ENCODE measurements at places on chromosomes 7 and 10.
A peak's percentile ranks its signal among the peaks of the same experiment; 100 is the strongest.

- no peak for DNase-seq
Observed at GRCh38 chr10:120367341-120367740, 89.7 kb upstream of the PLPP4 start.

- DNase-seq, result no peak
Observed at GRCh38 chr7:44102846-44103565, 1.1 kb upstream of the AEBP1 start.

DNA sequence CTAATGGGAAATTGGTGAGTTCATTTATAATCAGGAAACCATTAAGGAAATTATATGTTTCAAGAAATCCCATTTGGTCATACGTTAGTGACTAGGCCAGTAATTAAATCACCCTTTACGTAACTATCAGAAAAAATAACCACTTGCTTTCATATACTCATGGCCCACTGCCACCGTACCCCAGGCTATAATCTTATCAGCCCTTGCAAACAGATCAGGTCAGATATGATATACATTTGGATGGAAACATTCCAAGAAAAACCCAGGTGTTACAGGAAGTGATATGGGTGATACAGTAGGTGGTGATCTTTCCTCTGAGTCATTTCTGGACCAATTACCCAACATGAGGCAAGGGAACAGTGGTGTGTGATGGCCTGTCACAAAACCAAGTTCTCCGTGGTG lies 481.0 kb upstream of the SEMA3A start:
- no peak for DNase-seq

DNA sequence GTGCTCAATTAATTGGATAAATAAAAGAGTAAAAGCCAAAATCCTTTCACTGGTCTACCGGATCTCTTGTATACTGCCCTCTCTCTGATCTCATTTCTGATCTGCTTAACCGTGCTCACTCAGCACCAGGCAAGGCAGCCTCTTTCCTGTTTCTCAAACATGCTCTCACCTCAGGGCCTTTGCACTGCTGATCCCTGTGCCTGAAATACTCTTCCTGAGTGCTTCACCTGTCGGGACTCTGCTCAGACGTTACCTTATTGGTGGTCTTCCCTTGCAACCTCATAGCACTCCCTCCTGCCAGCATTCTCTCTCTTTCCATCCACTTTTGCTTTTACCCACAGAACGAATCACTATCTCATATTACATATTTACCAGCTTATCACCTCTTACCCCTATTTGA lies 55.6 kb downstream of the NPY start:
- no peak for DNase-seq

GRCh38 chr10:132770061-132771021 lies 15.6 kb downstream of the NKX6-2 start:
- DNase-seq, result no peak

DNA sequence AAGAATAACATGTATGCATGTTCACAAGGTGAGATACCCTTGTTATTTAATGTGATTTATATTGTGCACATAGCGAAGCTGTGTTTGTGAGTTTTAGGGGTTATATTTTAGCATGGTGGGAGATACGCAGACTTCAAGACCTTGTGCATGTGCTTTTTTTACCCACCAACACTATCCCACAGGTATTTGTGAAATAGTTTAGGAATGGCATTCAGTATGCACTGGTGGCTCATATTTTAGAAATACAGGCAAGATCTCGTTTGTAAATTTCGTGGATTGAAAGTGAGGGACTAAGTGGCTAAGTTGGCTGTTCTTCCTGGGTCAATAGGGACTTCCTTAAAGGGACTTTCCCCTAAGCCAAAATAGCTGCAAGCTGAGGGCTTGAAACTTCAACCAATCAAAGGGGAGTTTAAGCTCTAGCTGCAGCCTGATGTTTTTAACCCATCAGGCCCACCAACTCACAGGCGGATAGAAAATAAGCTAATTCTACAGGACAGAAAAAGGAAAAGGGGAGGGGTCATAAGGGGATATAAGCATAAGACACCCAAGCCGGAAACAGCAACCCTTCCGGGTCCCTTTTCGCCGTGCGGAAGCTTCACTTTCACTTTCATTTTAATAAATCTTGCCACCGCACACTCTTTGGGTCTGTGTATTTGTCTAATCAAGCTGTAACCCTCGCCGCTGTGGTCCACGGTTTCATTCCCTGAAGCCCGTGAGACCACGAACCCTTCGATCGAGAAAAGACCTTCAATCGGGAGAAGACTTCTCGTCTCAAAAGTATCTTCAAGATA lies 291.0 kb downstream of the GPR158 start:
- peak; percentile 68 for DNase-seq

GRCh38 chr7:87566311-87566900 lies 34.3 kb downstream of the ABCB1 start:
- no peak for DNase-seq

- DNase-seq, result no peak
Observed at GRCh38 chr10:46294641-46295220, 7.9 kb downstream of the ANTXRL start.

- DNase-seq, result no peak
Observed at GRCh38 chr10:44780426-44780825, 130.7 kb upstream of the TMEM72 start.

DNA sequence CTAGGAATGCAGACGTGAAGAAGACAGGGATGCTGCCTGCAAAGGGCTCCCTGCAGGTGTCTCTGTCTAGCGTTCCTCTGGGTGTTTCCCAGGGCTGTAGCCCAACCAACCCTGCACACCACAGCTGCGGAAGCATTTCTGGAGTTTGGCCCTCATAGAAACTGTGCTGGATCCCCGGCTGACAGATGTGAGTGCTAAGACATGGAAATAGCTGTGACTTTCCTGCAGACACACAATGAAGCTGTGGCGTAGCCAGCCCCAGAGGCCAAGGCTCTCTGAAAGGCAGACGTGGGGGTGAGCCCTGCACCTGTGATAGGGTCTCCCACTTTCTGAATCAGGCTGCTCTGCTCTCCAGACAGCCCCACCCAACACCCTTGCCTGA lies 44.8 kb downstream of the ADCYAP1R1 start:
- no peak for DNase-seq

DNA sequence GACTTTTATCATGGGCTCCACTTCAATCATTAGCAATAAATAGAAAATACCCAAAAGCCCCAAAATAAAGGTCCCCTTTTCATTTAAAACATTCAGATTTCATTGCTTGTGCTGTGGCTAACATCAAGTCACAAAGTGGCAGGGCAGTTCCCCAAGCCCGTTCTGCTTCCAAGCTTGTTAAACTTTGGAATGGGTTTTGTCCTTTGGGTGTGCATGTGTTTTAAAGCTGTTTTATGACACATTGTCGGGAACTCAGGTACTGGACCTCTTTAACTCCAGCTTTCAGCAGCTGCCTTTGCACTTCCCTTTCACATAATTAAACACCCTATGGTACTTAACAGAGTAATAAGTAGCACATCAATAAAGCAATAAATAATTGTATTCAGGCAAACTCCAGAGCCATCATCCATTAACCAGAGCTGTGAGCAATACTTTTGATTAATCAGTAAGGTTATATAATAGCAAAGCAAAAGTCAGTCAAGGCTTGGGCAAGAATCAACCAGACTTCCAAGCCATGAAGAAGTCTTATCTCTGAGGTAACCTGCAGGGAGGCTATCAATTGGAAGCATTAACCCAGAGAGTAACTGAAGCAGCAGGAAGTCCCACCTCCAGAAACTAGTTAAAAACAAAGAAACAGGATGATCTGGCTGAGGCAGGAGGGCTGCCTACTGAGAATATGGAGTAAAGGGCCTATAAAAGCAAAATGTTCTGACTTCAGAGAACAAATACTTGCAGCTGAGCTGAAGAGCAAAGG lies 56.1 kb upstream of the ARID5B start:
- no peak for DNase-seq

DNA sequence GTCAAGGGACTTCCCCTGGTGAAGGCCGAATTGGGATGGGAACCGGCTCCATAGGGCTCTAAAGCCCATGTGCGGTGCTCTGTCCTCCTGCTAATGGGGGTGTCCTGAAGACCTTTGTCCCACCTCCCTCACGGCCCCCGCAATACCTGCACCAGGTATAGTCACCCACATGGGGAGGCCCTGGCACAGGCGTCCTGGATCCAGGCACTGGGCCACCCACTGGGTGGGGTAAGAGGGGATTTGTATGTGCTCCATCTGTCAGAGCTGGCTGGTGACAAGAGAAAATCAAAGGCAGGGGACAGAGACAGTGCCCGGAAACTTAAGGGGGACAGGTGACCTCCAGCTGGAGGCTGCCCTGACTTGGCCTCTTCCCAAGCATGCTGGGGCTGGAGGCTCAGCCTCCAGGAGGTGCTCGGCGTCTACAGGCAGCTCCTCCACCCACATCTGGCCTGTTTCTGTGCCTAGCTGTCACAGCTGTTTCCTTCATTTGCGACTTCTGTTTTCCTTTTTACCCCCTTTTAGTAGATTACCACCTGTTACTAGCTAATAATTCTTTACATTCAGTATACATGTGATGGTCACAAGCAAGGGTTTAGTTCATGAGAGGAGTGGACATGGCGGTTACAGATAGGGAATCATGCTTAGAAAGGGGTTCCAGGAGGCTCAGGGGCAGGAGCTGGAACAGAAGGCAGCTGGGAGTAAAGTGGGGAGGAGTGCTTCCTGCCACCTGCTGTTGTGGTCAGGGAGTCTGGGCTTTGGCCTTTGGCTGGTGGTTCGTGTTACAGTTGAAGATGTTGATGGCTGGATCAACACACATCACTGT lies 2.3 kb upstream of the CUZD1 start:
- DNase-seq, result peak; percentile 31

GRCh38 chr7:47931005-47932004 lies 17.0 kb downstream of the PKD1L1 start:
- no peak for DNase-seq

- no peak for DNase-seq
Observed at GRCh38 chr10:98659951-98660350, 213.2 kb upstream of the HPS1 start.

DNA sequence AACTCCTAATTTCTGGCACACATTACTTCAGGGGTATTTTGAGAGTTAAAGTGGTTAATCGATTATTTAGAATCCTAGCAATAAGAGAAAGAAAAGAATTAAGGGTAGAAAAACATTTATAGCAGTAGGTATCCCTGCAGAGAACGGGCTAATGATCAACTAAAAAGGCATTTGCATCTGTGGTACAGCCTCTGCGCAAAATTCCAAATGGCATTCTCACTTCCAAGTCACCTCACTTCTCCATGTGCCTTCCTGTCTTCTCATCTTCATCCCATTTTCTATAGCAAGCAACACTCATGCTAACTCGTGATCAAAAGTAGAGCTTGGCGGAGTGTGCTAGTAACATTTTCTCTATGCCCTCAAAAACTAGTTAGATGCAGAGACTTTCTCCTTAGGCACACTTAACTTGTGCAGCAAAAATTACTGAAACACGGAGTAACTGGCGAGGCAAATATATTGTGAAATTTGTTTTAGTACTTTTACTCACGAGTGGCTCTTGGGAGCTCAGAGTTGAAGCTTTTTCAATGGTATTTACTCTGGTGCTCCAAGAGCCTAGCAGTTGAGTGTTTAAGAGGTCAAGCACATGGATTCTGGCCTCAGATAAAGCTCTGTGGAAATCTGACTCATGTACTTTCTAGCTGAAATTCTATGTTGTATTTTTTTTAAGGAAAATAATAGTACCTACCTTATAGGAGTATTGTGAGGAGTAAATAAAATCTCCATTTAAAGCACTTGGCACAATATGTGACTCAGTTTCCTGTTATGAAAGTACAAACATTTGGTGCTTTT lies 65.1 kb downstream of the MET start:
- DNase-seq, result no peak

GRCh38 chr10:36888925-36889573 lies 236.3 kb upstream of the ANKRD30A start:
- DNase-seq, result peak; percentile 54

DNA sequence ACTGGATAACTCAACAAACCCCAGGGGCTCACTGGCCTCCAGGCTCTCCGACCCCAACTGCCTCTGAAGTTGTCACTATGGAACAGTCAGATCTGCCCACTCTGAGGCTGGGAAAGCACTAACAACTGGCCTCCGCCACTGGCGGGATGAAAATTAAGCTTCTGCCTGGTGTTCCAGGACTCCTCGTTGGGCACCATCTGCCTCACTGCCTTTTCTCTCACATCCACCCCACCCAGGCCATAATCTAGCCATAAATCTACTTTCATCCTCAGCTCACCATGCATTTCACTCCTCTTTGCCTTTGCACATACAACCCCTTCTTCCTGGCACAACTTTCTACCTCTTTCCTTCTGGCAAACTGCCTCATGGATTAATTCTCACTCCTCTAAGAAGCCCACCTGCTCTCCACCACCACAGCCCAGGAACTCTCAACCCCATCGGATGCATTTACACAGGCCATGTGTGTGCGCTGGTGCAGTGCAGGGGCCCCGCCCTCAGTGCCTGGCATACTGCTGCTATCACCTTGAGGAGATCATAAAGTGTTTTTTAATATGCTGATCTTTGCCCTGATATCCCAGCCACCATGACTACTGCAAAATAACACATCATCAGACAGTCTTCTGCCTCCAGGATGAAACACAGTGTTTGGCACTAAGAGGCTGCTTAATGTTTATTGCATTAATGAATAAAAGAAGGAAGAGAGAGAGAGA lies 4.0 kb downstream of the CDHR1 start:
- DNase-seq, result no peak

DNA sequence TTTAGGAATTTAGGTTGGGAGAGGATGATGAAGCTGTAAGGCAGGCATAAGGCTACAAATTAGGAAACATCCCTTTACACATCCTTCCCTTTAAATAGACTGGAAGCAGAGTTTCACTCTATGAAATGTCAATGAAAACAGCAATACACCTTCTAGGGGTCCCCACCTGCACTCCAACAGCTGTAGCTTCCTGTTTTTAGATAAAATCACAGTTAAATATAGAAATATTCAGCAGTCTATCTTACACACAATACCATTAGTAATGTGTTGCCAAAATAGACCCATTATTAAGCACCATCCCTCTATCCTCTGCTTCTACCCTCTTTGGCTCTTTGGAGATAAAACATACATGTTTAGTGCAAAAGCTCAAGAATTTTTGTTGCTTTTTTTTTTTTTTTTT lies 237.4 kb downstream of the PCLO start:
- DNase-seq, result no peak

DNA sequence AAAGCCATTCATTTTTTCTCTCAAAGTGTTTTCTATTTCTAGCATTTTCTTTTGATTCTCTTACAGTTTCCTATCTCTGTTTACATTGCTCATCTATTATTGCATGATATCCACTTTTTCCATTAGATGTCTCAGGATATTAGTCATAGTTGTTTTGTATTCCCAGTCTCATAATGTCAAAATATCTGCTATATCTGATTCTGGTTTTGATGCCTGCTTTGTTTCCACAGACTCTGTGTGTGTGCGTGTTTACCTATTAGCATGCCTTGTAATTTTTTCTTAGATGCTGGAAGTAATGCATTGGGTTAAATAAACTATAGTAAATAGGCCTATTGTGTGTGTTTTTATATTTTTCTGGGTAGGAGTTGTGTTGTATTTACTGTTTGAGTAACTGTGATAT lies 1126.3 kb downstream of the SORCS1 start:
- DNase-seq, result no peak

GRCh38 chr7:98133181-98133580 lies 26.5 kb downstream of the LMTK2 start:
- DNase-seq, result peak; percentile 83

GRCh38 chr10:21049482-21049881 lies 152.4 kb upstream of the NEBL start:
- DNase-seq, result no peak

GRCh38 chr10:17533731-17534130 lies 79.3 kb upstream of the ST8SIA6 start:
- no peak for DNase-seq

GRCh38 chr7:8515640-8516185 lies 82.3 kb downstream of the NXPH1 start:
- no peak for DNase-seq

Measured in SW480 (cell line).